ENCODE measurements at places on chromosomes 4 and X. TPM values are rescaled to one million over a fixed set of nuclear protein-coding genes. Genes with fewer than 3 reads are reported as not detected.

The DDX53 gene
- not detected for total RNA-seq

The MAGEC2 gene
- total RNA-seq: not detected

The ARHGEF38 gene
- not detected for total RNA-seq

The ADAM29 gene
- total RNA-seq: not detected

The MID1 gene
- 9.4 TPM for total RNA-seq

The MAGEA9B gene
- not detected for total RNA-seq

The VCX2 gene
- total RNA-seq: not detected

DNA sequence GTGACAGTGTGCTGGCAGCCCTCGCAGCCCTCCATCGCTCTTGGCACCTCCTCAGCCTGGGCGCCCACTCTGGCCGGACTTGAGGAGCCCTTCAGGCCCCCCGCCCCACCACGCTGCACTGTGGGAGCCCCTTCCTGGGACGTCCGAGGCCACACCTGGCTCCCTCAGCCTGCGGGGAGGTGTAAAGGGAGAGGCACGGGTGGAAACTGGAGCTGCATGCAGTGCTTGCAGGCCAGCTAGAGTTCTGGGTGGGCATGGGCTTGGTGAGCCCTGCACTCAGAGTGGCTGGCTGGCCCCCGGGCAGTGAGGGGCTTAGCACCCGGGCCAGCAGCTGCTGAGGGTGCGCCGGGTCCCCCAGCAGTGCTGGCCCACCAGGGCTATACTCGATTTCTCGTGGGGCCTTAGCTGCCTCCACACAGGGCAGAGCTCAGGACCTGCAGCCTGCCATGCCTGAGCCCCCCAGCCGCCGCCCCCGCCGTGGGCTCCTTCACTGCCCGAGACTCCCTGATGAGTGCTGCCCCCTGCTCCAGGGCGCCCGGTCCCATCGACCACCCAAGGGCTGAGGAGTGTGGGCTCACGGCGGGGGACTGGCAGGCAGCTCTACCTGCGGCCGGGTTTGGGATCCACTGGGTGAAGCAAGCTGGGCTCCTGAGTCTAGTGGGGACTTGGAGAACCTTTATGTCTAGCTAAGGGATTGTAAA, 1672.7 kb upstream of the PCDH7 start:
- no peaks in the 10 kb centered on the region for H3K4me1 ChIP-seq
- no peaks in the 10 kb centered on the region for H3K36me3 ChIP-seq
- no peak overlapping the region for H3K4me3 ChIP-seq
- no peak overlapping the region for H3K27ac ChIP-seq
- H3K27me3 ChIP-seq: no peaks in the 10 kb centered on the region

DNA sequence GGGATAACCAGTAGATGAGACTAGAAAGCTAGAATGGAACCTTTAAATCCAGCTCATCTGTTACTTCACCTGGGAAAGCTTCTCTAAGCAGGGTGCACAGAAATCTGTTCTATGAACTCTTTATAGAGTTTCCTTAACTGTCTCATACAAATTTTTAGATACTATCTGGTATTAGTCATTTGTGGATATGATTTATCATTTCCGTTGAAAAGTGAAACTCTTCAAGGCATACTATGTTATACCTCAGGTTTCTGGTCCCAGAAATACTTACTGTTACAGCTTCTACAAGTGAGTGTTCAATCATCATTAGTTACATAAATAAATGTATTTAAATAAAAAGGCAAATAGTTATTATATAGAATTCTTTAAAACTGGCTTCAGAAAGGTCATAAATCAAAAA, 298.3 kb upstream of the AGA start:
- H3K36me3 ChIP-seq: no peaks in the 10 kb centered on the region
- DNase-seq: no peak
- no peak overlapping the region for H3K4me3 ChIP-seq
- no peaks in the 10 kb centered on the region for H3K27me3 ChIP-seq
- no peak overlapping the region for H3K27ac ChIP-seq

DNA sequence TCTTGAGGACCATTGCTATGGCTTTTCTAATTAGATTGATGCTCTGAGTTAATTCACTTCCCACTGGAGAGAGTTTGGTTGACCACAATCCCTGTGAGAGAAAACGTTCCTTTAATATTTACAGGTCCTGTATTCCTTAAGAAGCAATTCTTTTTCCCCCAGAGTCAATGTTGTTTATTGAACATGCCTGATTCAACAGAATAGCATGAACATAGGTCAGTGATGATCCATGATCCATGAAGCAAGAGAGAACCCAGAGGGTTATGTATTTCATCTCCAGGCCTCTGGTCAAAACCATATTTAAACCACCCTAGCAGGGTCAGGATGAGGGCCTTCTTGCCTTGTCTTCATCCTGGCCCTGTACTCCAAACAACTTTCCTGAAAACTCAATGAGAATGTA, 39.4 kb upstream of the EFHC2 start:
- no peaks in the 10 kb centered on the region for H3K4me1 ChIP-seq
- H3K27me3 ChIP-seq: no peaks in the 10 kb centered on the region

- H3K4me3 ChIP-seq: peak overlapping the region; percentile 21
- H3K27me3 ChIP-seq: peaks cover 13% of the 10 kb centered on the region
- no peak overlapping the region for H3K27ac ChIP-seq
- peak; percentile 19 for DNase-seq
- H3K4me1 ChIP-seq: peaks cover 9% of the 10 kb centered on the region
- no peaks in the 10 kb centered on the region for H3K36me3 ChIP-seq
These were observed 1.7 kb downstream of the PPP2R2C start for GRCh38 chr4:6470502-6471306.

- peak within 1 kb of the TSS; percentile 76 for H3K27ac ChIP-seq
- DNase-seq: peak; percentile 80
- peaks cover 6% of the 10 kb centered on the region for H3K4me1 ChIP-seq
These were observed at the start of gene HMGB3 for GRCh38 chrX:150982788-150983520. HMGB3 (plus strand) TSS chrX:150983335; CDS start chrX:150985600, 2,265 bp downstream.

- no peaks in the 10 kb centered on the region for H3K27me3 ChIP-seq
- DNase-seq: no peak
- no peaks in the 10 kb centered on the region for H3K36me3 ChIP-seq
- no peak overlapping the region for H3K4me3 ChIP-seq
- H3K27ac ChIP-seq: no peak overlapping the region
- no peaks in the 10 kb centered on the region for H3K4me1 ChIP-seq
These were observed 7.2 kb downstream of the NFXL1 start for GRCh38 chr4:47907089-47907646.

- no peaks in the 10 kb centered on the region for H3K4me1 ChIP-seq
- no peak overlapping the region for H3K4me3 ChIP-seq
- no peaks in the 10 kb centered on the region for H3K27me3 ChIP-seq
- DNase-seq: no peak
- no peaks in the 10 kb centered on the region for H3K36me3 ChIP-seq
These were observed 239.3 kb downstream of the GRIA2 start for GRCh38 chr4:157459785-157460184.

DNA sequence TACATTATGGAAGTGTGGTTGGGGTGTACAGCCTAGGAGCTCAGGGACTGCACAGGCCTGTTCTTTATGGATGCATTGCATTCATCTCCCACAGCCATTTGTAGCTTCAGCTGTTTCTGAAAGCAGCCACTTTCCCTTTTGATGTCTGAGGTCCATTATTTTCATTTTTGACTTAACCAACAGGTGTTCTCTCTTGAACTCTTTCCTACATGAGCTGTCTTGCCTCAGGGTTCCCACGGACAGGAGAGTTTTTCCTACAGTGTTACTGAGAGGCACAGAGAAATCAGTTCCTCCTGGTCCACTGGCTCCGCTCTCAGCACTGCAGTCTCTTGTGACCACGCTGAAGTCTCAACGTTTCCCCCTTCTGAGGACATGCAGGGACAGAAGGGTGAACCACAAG, 87.2 kb downstream of the RASL11B start:
- DNase-seq: no peak
- H3K27ac ChIP-seq: no peak overlapping the region
- H3K27me3 ChIP-seq: no peaks in the 10 kb centered on the region
- H3K4me1 ChIP-seq: peaks cover 14% of the 10 kb centered on the region
- H3K36me3 ChIP-seq: no peaks in the 10 kb centered on the region

DNA sequence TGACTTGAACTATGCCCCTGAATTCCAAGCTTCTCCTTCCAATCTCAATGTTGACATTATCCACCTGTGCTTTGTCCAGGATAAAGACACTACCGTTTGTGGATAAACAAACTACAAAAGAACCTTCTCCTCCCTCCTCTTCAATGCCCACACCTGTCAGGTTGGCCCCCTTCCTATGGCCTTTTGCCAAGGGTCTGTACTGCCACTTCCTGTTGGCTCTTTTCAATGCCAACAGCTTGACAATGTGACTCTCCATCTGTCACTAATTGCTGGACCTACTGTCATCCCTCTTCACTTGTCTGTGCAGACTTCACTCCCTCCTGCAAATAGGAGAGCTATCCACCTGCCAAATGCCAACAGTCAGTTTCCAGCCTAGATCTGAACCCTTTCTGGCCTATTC, 35.8 kb upstream of the MID1 start:
- no peaks in the 10 kb centered on the region for H3K36me3 ChIP-seq
- DNase-seq: no peak
- no peak overlapping the region for H3K4me3 ChIP-seq
- H3K4me1 ChIP-seq: no peaks in the 10 kb centered on the region
- H3K27ac ChIP-seq: no peak overlapping the region
- no peaks in the 10 kb centered on the region for H3K27me3 ChIP-seq

- H3K4me1 ChIP-seq: peaks cover 22% of the 10 kb centered on the region
- DNase-seq: no peak
- no peak overlapping the region for H3K4me3 ChIP-seq
- H3K36me3 ChIP-seq: no peaks in the 10 kb centered on the region
- no peaks in the 10 kb centered on the region for H3K27me3 ChIP-seq
- H3K27ac ChIP-seq: no peak overlapping the region
These were observed 3.9 kb downstream of the RIPPLY1 start for GRCh38 chrX:106899276-106899675.

- H3K4me3 ChIP-seq: no peak overlapping the region
- H3K36me3 ChIP-seq: peaks cover 9% of the 10 kb centered on the region
- peaks cover 5% of the 10 kb centered on the region for H3K4me1 ChIP-seq
- no peak overlapping the region for H3K27ac ChIP-seq
These were observed 1.8 kb upstream of the HSD17B10 start for GRCh38 chrX:53435997-53436396.

DNA sequence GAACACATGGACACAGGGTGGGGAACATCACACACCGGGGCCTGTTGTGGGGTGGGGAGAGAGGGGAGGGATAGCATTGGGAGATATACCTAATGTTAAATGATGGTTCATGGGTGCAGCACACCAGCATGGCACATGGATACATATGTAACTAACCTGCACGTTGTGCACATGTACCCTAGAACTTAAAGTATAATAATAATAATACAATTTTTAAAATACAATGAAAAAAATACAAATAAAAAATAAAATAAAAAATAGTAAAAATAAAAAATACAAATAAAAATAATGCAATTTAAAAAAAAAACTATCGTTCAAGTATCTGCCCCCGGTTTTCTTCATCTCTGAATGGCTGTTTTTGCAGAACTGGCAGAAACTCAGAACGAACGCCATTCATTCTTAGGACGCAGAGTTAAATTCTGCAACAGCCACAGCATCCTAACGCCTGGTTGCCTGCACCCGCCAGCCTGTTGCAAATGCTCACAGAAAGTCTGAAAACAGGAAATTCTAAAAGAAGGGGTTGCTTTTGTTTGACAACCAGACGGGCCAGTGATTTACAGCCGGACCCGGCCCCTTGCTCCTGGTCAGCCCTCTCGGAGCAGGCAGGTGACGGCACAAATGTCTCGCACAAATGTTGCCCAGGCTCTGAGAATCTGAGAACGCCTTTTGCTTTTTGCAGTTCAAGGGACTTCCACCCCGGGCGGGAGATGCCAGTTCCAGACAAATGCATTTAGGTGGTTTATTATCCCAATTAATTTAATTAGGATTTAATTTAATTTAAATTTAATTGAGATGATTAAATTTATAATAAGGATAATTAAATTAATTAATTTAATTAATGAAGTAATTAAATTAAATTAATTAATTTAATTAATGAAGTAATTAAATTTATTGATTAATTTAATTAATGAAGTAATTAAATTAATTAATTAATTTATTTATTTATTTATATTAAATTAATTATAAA, 47.8 kb downstream of the CRLF2 start:
- H3K27me3 ChIP-seq: no peaks in the 10 kb centered on the region
- DNase-seq: peak; percentile 22
- no peak overlapping the region for H3K4me3 ChIP-seq
- H3K4me1 ChIP-seq: no peaks in the 10 kb centered on the region

GRCh38 chrX:119622356-119623232, 16.4 kb upstream of the NKRF start:
- H3K4me1 ChIP-seq: no peaks in the 10 kb centered on the region
- H3K27ac ChIP-seq: no peak overlapping the region

DNA sequence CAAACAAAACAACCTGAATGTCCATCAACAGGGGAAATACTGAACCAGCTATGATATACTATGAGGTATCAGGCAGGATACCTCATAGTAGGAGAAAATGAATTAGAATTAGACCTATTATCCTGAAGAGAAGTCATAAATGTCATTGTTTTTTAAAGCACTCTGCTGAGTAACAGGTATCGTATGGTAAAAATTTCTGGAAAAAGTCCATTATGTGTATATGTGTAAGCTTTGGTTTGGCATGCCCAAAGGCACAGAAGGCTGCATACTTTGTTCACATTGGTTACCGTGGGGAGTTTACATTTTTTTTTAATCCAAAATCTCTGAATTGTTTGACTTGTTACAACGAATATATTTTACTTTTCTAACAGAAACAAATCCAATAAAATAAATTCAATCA, 70.5 kb downstream of the RPS3A start:
- H3K4me1 ChIP-seq: no peaks in the 10 kb centered on the region
- DNase-seq: no peak
- no peaks in the 10 kb centered on the region for H3K27me3 ChIP-seq
- H3K36me3 ChIP-seq: peaks cover 5% of the 10 kb centered on the region
- H3K27ac ChIP-seq: no peak overlapping the region

GRCh38 chr4:139014371-139015268, 961 bp upstream of the NOCT start:
- H3K4me1 ChIP-seq: peaks cover 39% of the 10 kb centered on the region
- DNase-seq: peak; percentile 98

DNA sequence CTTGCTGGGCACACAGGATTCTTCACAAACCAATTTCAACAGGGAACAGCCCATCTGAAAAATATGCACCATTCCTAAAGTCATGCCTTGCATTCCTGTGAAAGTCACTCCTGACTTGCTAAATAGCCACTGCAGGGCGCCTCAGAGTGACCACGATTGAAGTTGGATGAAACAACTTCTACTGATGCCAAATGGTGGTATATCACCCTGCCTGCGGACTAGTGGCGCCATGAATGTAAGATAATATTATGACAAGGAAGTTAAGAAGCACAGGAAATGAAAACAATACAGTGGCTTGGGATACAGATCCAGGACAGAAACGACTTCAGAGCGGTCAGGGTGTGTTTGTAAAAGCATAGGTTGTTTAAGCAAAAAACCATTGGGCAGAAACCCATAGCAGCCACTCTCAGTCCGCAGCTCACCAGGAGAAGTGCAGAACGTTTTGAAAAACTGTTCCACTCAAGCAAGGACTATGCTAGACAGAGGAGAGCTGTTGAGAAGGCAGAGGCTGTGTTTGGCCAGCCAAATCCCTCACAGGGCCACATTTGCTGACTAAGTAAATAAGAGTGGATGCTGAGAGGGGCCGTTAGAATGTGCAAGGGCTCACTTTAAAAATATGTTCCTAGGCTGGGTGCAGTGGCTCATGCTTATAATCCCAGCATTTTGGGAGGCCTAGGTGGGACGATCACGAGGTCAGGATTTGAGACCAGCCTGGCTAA, 250.4 kb downstream of the PTTG2 start:
- DNase-seq: peak; percentile 6
- H3K27me3 ChIP-seq: no peaks in the 10 kb centered on the region
- peak overlapping the region; percentile 54 for H3K27ac ChIP-seq
- peaks cover 13% of the 10 kb centered on the region for H3K4me1 ChIP-seq
- H3K36me3 ChIP-seq: no peaks in the 10 kb centered on the region

- no peak for DNase-seq
- H3K27ac ChIP-seq: no peak overlapping the region
- H3K4me3 ChIP-seq: no peak overlapping the region
- no peaks in the 10 kb centered on the region for H3K4me1 ChIP-seq
These were observed 74.7 kb upstream of the INTU start for GRCh38 chr4:127558088-127558487.
